ENCODE measurements at places on chromosomes 7 and 10.

- no peak for DNase-seq
Observed at GRCh38 chr10:1127629-1128028, 71.4 kb downstream of the WDR37 start.

- no peak for DNase-seq
Observed at GRCh38 chr7:100801833-100802568, 25.3 kb downstream of the EPHB4 start.

GRCh38 chr7:43679210-43680068, 49.9 kb downstream of the COA1 start:
- no peak for DNase-seq

GRCh38 chr7:134201569-134202261, 74.6 kb downstream of the LRGUK start:
- no peak for DNase-seq
